ENCODE measurements at places on chromosomes 7 and 10.

DNA sequence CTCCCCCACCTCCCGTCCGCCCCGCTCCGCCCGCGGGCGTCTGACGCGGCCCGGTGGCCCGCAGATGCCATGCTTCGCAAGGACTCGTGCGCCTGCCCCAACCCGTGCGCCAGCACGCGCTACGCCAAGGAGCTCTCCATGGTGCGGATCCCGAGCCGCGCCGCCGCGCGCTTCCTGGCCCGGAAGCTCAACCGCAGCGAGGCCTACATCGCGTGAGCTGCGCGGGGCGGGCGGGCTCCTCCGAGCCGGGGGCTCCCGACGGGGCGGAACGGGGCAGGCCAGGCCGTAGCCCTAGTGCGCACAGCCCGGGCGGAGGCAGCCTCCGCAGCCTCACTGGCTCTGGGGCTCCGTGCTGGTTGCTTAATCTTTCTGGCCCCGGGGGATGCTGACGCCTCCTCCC is 2.8 kb downstream of the ASIC3 start:
- peak; percentile 22 for DNase-seq

- DNase-seq, result peak; percentile 42
Observed at GRCh38 chr10:31322647-31323046, 3.6 kb downstream of the ZEB1 start.

DNA sequence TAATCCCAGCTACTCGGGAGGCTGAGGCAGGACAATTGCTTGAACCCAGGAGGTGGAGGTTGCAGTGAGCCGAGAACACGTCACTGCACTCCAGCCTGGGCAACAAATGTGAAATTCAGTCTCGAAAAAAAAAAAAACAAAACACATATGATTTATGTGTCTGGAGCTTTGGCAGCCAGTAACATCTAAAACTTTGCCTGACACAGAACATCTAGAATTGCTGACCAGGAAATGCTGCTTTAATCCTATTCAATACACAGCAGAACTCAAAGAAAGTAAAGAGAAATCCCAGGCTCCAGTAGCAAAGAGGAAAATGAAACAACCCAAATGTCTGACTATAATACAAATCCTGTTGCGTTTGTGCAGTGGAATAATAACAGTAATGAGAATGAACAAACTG is 4.5 kb upstream of the CCDC6 start:
- DNase-seq, result no peak

DNA sequence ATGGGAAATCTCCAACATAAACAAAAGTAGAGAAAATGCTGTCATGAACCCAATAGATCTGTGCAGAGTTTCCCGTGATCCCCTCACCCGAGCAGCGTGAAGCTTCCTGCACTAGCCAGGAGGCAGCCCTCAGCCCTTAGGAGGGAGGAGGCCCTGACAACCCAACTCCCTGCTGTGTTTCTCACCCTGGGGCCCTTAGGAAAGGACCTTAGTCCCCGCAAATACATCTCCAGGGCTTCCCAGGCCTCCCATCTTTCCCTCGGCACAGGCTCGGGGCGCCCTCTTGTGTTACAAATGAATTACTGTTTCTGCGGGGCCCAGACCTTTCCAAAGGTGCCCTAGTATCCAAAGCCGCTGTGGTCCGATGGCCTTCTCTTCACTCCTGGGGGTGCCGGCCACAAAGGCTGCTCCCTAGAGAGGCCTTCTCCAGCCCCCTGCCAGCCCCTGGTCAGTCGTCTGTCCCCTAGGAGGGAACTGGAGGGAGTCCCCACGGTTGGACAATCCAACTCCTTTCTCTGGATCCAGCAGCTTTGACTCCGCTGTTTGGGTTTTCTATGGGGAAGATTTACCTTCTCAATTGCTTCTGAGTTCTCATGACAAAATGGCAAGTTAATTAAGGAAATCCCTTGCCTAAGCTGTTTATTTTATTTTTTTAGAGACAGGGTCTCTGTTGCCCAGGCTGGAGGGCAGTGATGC is 49.9 kb upstream of the SH2B2 start:
- peak; percentile 38 for DNase-seq

- DNase-seq, result no peak
Observed at GRCh38 chr7:155676052-155676451, 31.6 kb downstream of the RBM33 start.

DNA sequence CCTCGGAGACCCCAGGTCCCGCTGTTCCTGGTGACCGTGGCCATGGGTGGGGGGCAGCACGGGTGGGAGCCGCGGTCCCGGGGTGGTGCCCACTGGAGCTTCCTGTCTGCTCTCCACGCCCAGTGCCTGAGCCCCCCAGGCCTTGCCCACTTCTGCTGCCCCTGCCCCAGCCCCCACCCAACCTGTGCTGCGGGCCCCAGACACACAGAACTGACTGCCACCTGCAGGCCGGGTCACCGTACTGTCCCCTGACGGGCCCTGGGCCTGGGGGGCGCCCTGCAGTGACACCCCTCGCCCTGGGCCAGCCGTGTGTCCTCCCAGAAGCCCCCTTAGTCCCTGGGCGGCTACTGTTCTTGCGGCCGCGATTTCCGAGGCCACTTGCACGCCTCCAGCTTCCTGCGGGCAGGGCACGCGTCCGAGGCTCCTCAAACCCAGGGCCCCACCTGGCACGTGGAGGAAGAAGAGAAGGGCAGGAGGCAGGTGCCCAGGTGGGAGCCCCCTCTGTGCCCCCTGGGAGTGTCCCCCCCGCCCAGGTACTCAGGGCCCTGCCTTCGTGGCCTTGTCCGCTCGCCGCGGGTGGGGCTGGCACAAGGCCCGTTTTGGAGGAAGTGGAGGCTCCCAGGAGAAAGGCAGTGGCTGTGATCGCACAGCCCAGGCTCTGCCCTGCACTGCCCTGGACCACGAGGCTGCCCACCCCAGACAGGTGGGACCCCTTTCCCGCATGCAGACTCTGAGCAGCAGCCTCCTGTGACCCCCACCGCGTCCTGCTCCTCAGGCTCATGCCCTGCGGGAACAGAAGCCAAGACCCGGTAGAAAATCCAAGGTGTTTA is 10.4 kb downstream of the TMEM184A start:
- no peak for DNase-seq

DNA sequence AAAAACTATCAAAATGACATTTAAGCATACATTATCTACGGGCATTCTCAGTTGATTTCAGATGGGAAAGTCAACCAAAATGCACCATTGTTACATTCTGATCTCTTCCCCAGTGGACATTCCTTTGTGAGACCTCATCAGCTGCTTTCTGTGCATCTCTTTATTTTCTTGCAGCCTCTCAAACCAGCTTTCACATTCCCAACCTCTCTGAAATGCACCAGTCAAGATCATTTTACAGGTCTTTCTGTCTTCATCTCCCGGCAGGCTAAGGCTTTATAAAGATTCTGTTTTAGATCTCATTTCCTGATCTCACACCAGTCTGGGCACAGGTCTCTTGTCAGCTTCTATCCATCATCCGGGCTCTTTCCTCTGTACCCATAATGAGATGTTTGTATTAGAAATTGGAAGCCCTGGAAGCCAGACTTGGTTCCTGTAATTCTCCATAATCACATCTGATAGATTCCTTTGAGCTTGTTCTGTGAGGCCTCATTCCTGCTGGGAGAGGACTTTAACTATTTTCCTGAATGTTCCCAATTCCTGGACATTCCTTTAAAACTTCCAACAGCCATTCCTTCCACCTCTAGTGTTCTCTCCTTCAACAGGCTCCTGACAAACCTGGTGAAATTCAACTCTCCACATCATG is 44.3 kb upstream of the ARL4A start:
- DNase-seq, result no peak

DNA sequence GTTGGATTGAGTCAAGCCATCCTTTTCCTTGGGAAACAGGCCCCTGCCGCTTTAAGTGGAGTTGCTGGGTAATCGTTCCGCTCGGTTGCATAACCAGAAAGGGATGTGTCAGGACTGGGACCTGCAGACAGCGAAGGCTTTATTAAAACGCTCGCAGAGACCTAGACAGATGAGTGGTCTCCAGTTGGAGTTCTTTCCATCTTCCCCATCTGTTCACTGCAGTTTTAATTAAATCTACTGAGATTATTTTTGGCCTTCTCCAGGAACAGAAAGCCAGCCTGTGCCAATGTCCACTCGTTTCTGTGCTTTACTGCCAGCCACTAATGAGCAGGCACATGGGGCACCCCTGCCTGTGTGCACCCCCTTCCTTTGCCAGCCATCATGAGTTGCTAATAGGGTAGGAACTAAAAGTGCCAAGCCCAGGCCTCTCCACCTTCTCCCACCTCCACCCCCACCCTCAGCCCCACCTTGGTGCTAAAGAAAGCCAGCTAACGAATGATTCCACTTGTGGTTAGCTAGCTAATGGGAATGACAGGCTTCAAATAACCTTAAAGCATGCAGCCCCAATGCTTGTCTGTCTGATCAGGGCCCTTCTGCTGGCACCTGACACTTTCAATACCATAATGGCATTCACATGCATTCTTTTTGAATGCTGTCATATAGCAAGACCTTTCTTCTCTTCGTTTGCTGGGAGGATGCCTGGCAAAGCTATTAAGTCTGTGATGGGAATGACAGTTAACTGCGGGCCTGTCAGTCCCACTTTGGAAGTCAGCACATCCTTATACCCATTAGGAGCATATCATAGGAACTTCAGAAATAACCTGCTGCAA is 556.8 kb upstream of the GALNT17 start:
- DNase-seq, result peak; percentile 64

GRCh38 chr10:26870766-26871165 is 10.0 kb upstream of the ABI1 start:
- no peak for DNase-seq

- no peak for DNase-seq
Observed at GRCh38 chr7:129494041-129494440, 8.3 kb upstream of the SMKR1 start.

DNA sequence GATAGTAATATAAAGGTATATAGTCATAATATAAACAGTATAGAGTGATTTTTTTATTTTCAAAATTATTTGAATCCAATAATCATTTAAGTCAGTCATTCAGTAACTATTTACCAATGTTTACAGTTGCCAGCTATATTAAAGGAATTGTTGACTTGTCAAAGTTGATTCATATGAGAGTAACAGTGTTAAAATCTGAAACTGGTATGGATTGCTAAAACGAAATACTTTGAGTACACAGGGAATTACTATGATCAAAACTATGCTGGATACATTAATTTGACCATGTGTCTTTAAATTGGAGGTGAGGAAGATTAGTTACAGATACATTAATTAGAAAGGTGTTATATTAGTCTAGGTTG is 282.6 kb downstream of the ADK start:
- DNase-seq, result no peak

DNA sequence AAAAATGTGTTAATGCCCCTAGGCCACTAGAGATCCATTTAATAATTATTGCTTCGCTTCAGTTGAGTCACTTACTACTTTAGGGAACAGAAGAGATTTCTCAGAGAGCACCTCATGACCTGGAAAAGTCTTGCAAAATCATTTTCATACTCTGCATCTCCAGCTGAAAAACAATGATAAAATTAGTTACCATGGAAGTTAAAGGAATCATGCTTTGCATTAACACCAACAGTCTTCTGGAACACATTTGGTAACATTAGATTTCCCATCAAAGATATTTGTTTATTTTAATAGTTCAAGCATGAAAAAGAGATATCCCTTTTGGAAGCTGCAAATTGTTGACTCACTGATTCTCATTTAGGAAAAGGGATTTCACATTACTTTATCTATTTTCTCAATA is 1.8 kb upstream of the STEAP2 start:
- DNase-seq, result no peak

DNA sequence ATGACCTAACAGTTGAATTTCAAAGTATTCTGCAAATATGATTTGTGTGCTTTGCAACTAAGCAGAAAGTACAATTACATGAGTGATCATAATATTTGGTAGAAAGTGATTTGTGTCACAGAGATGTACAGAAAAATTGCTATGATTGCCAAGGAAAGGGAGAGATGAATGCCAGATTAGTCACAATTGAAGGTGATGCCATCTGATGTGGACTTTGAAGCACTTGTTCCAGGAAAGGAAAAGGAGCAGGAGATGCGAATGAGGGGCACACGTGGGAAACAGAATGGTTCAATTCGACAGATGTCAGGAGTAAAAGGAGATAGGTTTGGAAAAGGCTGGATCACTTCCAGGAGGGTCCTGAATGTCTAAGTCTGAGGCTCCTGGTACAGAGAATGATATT is 153.1 kb upstream of the LAMB4 start:
- DNase-seq, result no peak

GRCh38 chr7:66237906-66238772 is 33.0 kb downstream of the TPST1 start:
- no peak for DNase-seq

- DNase-seq, result peak; percentile 71
Observed at GRCh38 chr10:106980495-106981451, 183.7 kb downstream of the SORCS1 start.

GRCh38 chr10:75235375-75236177 is at the start of gene COMTD1:
Gene COMTD1 (minus strand): TSS chr10:75235957. CDS start chr10:75235928, 29 bp downstream.
- peak; percentile 96 for DNase-seq

DNA sequence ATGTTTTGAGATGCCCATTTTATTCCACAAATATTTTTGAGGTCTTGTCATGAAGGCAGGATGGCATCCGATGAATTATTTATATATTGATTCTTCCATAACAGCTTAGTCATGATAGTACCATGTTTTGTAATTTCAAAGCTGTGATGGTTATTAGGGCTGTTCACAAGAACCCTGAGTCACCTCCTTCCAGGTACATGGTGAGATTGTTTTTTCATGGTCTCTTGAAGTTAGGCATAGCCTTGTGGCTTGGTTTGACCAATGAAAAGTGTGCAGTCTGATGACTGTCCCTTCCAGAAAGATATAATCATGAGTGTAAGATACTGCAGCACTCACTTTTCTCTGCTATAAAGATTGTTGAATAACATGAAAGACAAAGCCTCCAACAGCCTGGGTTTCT is 274.8 kb downstream of the FGFR2 start:
- no peak for DNase-seq

DNA sequence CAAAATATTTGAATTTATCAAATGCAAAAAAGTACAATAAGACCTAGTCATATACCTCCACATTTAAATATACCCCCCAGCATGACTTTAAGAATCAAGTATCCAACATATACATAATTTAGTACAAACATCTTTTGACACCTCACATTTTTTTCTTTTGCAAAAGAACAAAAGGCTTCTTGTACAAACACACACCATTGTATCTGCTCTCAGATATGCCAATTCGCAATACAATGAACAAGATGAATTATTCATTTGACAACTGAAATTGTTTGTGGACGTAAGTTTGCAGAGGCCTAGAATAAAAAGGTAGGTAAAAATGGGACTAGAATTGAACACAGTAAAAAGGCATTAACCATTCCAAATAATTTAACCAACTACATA is 154.4 kb downstream of the CACNA2D1 start:
- no peak for DNase-seq

GRCh38 chr7:44944821-44945220 is 34.0 kb downstream of the MYO1G start:
- no peak for DNase-seq

DNA sequence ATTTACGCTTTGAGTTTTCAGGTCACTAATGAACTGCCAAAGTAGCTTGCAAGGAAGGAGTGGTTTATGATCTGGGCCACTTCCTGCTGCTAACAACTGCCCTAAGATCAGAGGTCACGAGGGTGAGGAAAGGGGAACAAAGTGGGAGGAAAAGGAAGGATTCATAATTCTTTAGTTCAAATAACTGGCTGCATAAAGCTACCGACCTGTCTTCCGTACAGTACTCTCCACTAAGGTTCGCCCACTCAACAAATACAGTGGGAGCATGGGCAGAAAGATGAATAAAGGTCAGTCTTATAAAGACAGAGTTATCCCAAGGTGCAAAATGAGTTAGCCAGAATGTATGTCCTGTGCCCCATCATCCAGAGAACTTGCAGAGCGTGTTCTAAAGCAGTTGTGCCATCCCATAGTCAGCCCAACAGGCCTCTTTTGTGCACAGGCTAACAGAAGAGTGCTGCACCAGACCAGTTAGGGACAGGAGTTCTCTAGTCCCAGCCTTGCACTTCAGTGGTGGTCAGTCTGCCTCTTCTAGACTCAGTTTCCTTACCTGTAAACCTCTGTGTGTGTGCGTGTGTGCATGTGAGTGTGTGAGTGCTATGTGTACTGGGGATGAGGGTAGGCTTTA is 65.9 kb downstream of the CREB3L2 start:
- no peak for DNase-seq
